PC-9 (cell line): ENCODE measurements at places on chromosomes 2 and 18. TPM values are rescaled to one million over a fixed set of nuclear protein-coding genes. Genes with fewer than 3 reads are reported as not detected.

GLS gene
- 66.4 and 68.5 TPM in 2 replicates for total RNA-seq

- H3K27ac ChIP-seq, result no peak overlapping the region
- H3K36me3 ChIP-seq, result no peaks in the 10 kb centered on the region
- H3K27me3 ChIP-seq, result peaks cover 10% of the 10 kb centered on the region
- DNase-seq, result no peak
Measured at GRCh38 chr2:29469516-29469915, 354.3 kb downstream of the CLIP4 start.

DNA sequence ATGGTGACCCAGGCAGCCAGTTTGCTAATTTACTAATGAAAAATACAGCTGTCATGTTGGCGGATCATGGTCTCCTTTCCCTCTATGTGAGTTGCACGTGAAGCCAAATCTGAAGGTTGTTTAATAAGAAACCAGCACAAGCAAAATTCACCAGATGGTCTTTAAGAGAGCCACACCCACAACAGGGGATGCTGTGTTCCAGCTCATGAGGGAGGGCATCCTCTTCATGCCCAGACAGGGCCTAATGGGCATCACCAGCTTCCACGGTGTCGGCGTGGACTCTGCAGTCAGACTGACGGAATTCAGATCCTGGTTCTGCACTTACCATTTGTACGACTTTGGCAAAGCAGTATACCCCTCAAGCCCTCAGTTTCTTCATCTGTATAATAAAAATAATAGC lies 39.9 kb downstream of the TMEM247 start:
- no peaks in the 10 kb centered on the region for H3K4me1 ChIP-seq
- no peak overlapping the region for H3K27ac ChIP-seq
- H3K36me3 ChIP-seq, result no peaks in the 10 kb centered on the region
- no peak for DNase-seq
- no peak overlapping the region for H3K4me3 ChIP-seq
- no peaks in the 10 kb centered on the region for H3K27me3 ChIP-seq

DNA sequence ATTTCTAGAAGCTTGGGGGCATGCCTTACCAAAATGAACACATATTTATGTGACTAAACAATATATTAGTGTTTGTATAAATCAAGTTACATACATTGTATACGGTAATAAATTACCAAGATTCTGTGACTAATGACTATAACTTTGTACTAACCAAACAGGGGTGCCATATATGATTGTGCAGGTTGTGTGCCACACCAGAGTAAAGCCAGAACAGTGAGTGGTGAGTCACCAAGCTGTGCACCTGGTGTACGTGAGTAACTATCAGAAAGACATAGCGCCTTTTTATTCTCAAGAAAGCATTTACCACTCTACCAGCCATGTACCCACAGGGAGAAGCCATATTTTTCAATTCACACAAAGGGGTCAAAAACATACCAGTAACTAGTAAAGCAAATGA lies 453.2 kb upstream of the PIK3C3 start:
- DNase-seq, result no peak
- H3K27ac ChIP-seq, result no peak overlapping the region
- H3K27me3 ChIP-seq, result no peaks in the 10 kb centered on the region
- H3K4me1 ChIP-seq, result no peaks in the 10 kb centered on the region
- no peaks in the 10 kb centered on the region for H3K36me3 ChIP-seq

DNA sequence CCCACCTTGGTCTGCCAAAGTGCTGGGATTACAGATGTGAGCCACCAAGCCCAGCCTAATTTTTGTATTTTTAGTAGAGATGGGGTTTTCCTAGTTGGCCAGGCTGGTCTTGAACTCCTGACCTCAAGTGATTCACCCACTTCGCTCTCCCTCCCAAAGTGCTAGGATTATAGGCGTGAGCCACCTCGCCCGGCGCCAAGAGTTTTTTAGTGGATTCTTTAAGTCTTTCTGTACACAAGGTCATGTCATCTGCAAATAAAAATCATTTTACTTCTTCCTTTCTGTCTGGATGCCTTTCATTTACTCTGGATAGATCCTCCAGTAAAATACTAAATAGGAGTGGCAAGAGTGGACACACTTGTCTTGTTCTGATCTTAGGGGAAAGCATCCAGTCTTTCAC lies 61.7 kb downstream of the KCMF1 start:
- peaks cover 43% of the 10 kb centered on the region; the same call in 1 of the 2 replicates for H3K36me3 ChIP-seq
- H3K27me3 ChIP-seq, result no peaks in the 10 kb centered on the region
- no peak for DNase-seq
- H3K27ac ChIP-seq, result no peak overlapping the region
- H3K4me1 ChIP-seq, result no peaks in the 10 kb centered on the region
- H3K4me3 ChIP-seq, result no peak overlapping the region

SPATA3 gene
- total RNA-seq, result not detected in 2 replicates
